ENCODE measurements at places on chromosomes 7 and 10.
A peak's percentile ranks its signal among the peaks of the same experiment; 100 is the strongest.

- no peak for DNase-seq
Observed at GRCh38 chr7:67359900-67360299, 363.3 kb downstream of the TYW1 start.

DNA sequence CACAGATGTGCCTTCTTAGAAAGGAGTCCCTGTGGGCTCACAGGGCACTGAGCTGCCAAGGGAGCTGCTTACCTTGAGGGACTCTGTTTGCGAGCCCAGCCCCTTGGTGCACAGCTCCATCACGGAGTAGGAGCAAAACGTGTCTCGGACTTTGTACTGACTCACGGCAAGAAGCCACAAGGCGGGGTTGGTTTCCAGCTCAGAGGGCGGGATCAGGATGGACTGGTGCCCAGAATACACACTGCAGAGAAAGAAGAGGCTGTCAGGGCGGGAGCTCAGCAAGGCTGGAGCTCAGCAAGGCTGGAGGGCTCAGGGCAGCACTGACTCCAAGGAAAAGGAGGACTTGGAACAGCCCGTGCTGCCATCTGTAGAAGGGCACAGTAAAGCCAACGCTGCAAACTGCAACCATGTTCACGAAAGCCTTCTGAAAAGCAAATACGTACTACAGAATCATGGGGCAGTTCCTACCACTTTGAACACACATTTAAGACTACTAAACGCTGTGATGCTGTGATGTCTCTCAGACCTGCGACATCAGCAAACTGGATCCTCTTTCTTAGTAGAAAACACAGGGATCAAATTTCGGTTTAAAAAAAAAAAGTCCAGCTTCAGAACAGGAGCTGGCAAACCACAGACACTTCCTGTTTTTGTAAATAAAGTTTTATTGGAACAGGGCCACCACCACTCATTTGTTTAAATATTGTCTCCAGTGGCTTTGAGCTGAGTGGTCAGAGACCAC, 194.3 kb downstream of the ZMYND11 start:
- peak; percentile 83 for DNase-seq

DNA sequence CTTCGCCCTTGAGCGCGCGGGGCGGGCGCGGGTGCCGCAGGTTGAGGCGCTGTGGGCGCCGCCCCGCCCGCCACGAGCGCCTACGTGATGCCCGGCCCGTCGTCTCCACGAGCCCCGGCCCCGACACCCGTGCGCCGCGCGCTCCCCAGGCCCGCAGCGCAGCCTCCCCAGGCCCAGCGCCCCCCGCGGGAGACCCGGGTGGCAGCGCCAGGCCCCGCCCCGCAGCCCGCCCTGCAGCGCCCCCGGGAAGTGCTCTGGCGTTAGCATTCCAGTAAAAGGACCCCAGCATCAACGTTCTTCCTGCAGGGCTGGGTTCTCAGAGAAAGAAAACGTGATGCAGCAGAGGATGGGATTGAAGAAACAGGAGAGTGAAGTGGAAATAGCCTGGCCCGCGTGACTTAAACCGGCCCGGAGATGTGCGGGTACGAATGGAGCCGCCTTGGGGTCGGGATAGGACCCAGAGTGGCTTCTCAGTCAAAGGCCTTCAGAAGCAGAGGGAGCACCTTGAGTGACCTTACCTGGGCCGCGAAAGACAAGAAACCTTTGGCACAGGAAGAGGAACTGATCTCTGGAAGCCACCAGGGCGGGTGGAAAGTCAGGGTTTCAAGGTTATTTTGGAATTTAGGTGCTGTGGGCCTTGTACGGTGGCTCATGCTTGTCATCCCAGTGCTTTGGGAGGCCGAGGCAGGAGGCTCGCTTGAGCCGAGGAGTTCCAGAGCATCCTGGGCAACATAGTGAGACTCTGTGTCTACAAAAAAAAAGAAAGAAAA, 1.8 kb downstream of the PFKP start:
- DNase-seq = peak; percentile 68

GRCh38 chr10:3906511-3907111, 121.6 kb upstream of the KLF6 start:
- DNase-seq = no peak

DNA sequence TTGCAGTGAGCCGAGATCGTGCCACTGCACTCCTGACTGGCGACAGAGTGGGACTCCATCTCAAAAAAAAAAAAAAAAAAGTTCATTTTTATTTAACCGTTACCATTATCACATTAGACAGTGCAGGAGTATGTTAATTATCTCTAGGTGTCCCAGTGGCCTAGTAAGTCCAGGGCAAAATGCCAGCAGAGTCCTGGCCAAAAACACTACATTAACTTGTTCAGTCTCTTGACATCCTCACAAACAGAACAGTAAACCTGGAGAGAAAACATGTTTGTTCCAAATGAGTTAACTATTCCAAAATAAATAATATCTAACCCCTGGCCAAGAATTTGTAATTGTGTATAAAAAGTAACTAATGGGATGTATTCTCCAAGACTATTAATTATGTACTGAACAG, 43.2 kb downstream of the PTPRZ1 start:
- DNase-seq = no peak

DNA sequence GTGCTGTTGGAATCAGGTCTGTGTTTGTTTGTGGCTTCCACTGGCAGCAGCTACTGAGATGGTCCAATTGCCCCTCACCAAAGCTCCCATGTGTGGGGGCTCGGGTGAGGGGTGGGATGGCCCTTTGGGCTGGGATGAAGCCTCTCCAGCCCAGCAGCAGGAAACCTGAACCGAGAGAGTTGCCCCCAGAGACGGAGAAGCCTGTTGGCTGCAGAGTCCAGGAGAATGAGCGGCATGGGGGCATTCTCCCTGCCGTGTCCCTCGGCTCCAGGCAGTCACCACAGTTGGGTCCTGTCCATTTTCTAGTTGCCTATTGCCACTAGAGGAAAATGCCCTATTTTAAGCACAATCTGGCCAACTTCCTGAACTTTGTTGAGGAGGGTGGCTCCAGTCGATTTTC, 222.2 kb upstream of the PPP2R2D start:
- DNase-seq = no peak

GRCh38 chr10:3692387-3692999, 92.5 kb downstream of the KLF6 start:
- DNase-seq = no peak

DNA sequence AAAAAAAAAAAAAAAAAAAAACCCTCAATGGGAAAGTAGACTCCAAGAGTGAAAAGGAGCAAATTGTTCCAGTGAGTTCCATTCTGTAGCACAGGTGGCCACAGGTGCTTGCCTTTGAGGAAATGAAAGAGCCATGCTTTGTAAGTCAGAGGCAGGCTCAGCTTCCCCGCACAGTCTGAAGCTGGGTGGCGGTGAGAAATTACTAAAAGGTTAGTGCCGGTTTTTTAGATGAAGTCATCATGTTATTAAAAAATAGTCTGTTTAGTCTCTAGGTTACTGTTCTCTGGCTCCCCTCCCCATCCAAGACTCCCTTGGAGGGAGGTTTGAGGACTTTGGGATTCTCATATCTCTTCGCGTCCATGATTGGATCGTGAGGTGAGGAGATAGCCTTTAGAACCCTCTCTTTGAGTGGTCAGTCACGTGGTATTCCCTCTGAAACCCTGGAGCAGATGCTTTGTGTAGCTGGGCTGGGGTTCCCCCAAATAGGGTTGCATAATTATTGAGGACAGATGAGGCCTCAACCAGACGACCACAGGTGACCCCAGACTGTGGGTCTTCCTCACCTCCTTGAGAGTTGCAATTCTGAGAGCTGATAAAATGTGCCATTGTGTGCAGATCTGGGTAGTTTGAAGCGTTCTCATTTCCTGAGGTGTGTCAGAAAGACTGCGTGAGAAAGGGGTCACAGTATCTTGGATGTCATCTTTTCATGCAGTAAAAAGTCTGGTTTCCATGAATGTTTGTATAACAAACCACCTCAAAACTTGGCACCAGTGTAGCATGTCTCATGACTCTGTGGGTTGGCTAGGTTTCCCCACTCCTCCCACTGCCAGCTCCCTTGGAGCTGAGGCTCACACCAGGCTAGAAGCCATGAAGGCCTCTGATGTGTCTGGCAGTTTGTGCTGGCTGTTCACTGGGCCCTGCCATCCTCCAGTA, 27.1 kb downstream of the OGDH start:
- peak; percentile 75 for DNase-seq

GRCh38 chr10:52782554-52782953, 10.0 kb upstream of the MBL2 start:
- no peak for DNase-seq

DNA sequence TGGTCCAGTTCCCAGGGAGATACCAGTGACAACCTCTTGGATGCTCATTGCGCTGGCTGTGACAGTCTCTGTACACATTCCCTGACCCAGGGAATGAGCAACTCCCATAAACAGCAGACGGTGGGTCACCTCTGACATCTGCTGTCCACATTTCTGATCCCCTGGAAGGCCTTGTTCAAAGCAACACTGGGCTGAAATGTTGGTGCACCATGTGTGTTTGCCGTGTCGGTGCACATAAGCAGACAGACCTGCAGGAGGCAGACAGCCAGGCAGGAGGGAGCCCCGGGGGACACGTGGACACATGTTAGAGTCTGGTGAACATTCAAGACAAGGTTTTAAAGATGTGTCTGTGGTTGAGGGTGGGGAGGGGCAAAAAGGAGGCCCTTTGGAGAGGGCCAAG, 254.9 kb downstream of the PLXNA4 start:
- no peak for DNase-seq

Data from left ventricle myocardium superior (tissue), 1 donor.